ENCODE measurements at places on chromosomes 1 and 21.

DNA sequence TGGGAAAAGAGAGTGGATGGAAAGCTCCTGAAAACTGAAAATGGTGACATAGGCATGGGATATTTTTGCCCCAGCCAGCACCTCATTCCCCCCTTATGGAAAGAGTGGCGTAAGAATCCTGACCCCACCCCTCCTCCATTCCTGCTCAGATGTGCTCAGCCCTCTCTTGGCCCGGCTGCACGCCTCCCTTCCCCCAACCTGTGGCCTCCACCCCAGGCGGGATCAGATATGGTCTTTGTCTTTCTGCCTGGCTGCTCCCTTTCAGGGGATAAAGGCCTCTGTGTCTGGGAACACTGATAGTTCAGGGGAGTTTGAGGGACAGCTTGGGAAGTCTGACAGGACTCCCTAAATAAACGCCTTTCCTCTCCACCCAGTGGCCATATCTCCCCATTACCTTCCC is 49.8 kb downstream of the KIRREL1 start:
- no peak for DNase-seq

- no peak for DNase-seq
Observed at GRCh38 chr1:231200388-231201031, 38.7 kb downstream of the TRIM67 start.

DNA sequence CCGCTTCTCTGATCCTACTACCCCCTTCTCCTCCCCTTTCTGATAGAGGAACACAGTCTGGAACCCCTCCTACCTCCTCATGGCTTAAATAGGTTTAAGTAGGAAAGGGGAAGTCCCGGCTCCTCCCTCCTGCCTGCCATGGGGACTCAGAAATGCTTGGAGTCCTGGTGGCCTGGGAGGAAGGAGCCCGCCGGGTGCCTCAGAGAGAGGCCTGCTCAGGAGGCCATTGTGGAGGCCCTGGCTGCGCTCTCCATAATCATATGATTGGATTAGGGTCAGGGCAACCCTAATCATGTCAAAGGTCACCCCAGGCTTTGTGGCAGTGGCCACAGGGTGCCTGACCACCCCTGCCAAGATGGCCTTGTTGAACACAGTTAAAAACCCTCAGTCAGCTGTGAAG is 29.0 kb downstream of the WNT3A start:
- no peak for DNase-seq

- DNase-seq = no peak
Observed at GRCh38 chr1:169305356-169305755, 62.2 kb downstream of the NME7 start.

DNA sequence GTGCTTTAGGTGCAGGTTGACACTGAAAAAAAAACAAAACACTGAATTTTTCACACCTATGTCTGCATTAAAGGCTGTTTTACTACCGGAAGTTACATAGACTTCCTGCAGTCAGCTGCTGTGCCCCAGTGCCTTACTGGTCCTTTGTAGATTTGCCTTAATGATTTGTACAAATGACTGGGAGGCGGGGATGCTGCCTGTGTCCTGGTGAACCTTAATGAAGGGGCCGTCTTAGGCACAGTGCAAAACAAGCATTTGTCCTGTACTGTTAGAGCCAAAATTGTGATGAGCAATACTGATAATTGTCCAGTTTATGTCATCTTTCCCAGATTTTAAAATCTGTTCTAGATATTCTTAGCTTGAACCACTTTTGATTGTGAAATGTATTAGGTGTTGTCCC is 90.9 kb upstream of the PGD start:
- DNase-seq = no peak

GRCh38 chr1:221806236-221806635 is 64.3 kb upstream of the DUSP10 start:
- DNase-seq = no peak

DNA sequence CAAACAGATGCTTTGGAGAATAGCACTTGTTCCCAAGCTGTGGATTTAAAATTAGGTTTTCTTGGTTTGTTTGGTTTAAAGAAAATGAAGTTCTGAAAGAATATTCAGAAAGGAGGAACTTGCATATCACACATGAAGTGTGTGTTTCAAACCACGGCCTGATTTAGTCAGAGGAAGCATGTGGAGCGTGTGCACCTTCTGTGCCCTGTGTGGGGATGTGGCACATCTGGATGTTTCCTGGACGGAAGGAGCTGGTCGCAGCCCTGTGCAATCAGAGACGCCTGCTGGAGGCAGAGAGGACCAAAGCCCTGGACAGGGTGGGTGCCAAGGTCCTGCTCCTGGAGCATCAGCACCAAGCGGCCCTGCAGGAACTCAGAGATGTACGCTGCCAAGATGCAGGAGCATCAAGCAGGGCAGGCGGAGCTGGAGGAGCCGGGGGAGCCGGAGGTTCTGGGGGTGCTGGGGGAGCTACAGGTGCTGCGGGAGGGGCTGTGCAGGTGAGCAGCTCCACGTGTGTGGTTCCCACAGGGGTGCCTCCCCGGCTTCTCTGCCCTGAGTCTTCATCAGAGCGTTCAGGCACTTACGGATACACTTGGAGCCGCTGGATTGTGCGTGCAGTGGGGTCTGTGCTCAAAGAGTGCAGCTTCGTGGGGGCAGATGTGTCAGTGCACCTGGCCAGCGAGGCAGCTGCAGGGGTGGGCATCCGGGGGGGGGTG is 45.7 kb downstream of the PCNT start:
- DNase-seq = no peak

GRCh38 chr1:107789817-107790524 is 175.0 kb downstream of the VAV3 start:
- no peak for DNase-seq

GRCh38 chr1:62306065-62306464 is 13.2 kb downstream of the KANK4 start:
- no peak for DNase-seq

GRCh38 chr1:67674260-67675011 is 10.6 kb upstream of the GADD45A start:
- DNase-seq = no peak

DNA sequence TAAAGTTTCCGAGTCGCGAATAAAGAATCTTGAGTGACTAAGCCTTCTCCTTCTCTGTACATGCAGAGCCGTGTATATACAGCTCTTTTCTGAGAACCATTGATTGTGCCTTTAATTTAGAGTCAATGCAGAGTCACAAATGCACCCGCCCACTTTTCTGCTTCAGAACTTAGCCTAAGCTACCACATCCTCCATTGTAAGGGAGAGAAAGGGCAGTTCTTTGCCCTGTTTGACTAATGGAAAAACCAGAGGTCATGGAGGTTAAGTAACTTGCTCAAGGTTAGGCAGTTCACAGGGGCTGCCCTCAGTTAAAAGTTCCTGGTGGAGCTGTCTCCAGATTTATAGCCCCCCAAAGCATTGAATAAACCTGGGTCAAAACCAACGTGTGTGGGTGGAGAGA is 139.6 kb downstream of the TOMM20 start:
- DNase-seq = no peak

DNA sequence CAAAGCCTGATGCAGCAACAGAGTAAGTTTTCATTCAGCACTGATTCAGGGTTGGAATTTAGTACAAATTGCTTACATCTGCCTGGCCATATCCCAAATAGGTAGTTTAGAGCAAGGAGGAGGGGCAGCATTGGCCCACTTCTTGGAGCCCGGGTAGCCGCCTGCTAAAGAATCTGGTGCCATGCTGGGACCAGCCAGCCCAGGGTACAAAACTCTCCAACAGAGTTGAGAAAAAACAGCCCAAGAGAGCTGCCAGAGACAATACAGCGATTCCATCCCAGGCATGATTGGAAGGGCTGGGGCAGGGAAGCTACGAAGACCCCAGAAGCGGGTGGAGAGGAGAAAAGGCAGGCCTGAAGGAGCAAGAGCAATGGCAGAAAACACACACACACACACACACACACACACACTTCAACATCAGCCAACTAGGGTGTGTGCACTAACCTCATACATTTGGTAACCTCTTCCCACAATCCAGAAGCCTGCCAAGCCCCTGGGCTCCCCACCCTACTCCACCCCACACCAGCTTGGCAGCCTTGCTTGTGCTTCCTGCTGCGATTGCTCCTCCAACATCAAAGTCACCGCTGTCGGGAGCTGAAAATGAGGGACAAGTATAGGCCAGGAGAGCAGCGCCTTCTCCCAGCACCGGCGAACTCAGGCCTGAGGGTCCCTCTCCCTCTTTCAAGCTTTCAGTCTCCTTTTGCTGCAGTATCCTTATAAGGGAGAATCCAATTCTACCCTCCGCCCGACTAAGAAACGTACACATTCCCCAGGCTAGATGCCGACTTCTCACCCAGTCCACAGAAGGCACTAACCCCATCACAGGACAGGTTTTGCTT is 1.2 kb downstream of the PIK3C2B start:
- DNase-seq = no peak

DNA sequence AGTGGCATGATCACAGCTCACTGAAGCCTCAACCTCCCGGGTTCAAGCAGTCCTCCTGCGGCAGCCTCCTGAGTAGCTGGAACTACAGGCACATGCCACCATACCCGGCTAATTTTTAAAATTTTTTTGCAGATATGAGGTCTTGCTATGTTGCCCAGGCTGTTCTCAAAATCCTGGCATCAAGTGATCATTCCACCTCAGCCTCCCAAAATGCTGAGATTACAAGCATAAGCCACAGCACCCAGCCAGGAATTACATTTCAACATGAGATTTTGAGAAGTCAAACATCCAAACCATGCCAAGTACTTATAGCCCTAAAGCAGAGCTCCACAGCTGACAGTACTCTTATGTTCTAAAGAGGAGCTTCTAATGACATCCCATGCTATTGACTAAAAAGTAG is 200.1 kb downstream of the FCRL5 start:
- no peak for DNase-seq

DNA sequence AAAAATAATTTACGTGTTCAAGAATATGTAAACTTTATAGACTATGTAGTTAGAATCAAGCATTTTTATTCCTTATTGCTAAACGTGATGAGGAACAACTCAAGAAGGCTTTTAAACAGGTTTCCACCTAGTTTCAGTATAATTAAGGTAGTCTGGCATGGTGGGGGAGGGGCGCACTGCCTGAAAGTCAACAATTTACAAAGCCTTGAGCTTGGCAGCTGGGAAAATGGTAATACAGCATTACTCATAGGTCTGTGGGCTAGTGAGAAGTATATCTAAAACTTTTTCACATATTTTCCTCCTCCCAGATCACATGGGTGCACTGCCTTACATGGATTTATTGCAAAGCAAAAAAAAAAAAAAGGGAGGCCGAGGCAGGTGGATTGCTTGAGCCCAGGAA is 75.2 kb downstream of the EVI5 start:
- DNase-seq = no peak

- DNase-seq = no peak
Observed at GRCh38 chr1:20658166-20658915, 2.8 kb downstream of the DDOST start.

DNA sequence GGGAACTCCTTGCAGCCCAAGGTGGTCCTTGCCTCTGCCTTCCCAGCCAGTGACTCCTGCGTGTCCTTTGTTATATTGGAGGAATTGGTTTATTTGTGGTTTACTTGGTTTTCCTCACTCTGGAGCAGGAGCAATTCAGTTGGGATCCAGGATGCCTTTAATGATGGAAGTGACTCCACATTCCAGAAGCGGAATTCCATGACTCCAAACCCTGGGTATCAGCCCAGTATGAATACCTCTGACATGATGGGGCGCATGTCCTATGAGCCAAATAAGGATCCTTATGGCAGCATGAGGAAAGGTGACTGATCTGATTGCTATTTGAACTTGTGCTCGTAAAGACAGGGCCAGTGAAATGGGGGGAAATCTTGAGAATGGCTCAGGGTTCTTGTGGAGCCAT is 15.1 kb upstream of the PIGV start:
- no peak for DNase-seq
